NCI-H524 (cell line): ENCODE measurements at places on chromosomes 16 and 17.
A peak's percentile ranks its signal among the peaks of the same experiment; 100 is the strongest.

DNA sequence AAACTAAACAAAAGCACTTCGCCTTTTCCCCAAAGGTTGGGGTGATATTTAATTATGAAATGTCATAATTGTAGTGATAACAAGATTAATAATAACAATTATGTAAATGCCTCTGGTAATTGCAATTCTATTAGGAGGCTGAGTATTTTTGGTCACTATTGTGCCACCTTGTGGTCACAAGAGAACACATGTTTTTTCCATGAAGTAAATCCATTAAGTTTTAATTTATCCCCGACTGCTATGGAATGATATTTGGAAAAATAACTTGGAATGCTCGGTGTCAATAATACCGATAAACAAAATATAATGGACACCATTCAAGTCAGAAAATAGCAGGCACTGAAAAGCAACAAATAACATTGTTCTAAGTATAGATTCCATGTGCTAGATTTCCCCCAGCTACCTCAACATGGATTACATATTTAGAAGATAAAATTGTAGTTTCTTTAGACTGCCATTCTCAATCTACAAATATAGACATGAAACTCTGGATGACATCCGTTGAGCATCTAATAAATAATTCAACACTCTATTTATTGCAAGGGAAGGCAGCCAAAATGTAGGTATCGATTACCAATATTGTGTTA lies 25.0 kb upstream of the KCNJ2 start:
- peak; percentile 38 for DNase-seq

DNA sequence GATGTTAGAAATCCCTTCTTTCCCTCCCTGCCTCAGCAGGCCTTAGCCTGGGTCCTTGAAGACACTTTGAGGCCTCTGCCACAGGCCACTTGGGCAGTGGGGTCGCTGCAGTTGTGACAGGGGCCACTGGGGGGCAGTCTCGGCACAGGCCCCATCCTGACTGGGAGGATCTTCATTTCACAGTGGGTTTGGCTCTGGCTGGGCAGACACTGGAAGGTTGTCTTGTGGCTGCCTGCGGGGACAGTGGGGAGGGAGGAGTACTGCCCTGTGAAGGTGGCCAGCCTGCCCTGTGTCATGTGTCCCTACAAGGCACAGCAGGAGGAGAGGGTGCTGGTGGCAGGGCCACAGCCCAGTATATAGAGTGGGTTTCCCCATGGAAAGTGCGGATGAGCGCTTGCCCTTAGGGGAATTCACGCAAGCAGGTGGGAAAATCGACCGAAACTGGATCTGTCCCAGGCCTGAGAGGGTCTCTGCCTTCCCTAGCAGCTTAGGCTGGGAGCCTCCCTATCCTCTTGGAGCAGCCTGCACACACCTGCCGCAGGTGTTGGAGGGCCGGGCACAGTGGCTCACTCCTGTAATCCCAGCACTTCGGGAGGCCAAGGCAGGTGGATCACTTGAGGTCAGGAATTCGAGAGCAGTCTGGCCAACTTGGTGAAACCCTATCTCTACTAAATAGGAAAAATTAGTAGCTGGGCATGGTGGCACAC lies 28.8 kb downstream of the GINS2 start:
- peak; percentile 72 for DNase-seq

GRCh38 chr16:28069971-28070794 lies 6.7 kb upstream of the GSG1L start:
- no peak for DNase-seq

DNA sequence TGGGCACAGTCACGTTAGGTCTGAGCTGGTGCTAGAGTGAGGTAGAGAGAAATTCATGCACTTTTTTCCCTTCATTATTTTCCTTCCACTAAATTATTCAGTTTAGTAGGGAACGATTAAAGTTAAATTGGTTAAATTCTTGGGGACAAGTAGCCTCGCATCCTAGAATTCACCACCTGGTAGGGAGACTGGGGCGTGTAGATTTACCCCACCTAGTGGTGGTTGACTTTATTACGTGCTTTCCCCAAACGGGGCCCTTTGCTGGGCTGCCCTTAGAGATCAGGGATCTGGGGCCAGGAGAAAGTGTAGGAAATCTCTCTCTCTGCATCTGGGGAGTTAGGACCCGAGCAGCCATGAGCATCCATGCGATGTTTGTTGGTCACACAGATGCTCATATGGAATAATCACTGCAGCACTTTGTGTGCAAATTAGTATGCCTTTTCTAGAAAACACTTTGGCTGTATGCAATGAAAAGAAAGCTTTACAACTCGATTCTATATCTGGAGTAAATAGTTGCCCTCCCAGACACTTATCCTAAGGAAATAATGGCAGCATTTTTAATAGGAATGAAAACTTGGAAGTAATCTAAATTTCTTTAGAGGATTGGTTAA lies 107.0 kb downstream of the PLCG2 start:
- DNase-seq, result peak; percentile 55

GRCh38 chr16:5647051-5647450 lies 549.5 kb upstream of the EEF2KMT start:
- DNase-seq, result no peak

GRCh38 chr16:11175106-11175786 lies 80.8 kb downstream of the SOCS1 start:
- no peak for DNase-seq

GRCh38 chr17:50176559-50177357 lies 11.0 kb downstream of the SGCA start:
- no peak for DNase-seq

- no peak for DNase-seq
These were observed 25.6 kb downstream of the ABCC3 start for GRCh38 chr17:50660042-50660886.

DNA sequence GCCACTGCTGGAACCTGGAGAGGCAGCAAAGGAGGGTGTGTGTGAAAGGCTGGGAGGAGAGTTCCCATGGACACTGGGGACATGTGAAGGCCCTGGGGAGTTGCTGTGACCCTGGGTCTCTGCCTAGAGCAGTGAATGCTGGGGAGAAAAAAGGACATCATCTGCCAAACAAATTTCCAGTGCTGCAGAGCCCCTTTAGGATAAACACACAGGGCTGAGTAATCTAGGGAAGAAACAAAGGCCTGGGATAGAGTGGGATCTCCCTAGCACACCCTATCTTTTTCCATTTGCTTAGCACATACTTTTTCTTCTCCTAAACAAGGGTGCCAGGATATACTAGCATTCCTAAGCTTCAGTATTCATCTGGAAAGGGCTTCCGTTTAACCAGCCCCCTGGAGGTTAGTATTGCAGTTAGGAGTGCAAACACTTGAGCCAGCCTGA lies 3.3 kb upstream of the HIGD1B start:
- no peak for DNase-seq

DNA sequence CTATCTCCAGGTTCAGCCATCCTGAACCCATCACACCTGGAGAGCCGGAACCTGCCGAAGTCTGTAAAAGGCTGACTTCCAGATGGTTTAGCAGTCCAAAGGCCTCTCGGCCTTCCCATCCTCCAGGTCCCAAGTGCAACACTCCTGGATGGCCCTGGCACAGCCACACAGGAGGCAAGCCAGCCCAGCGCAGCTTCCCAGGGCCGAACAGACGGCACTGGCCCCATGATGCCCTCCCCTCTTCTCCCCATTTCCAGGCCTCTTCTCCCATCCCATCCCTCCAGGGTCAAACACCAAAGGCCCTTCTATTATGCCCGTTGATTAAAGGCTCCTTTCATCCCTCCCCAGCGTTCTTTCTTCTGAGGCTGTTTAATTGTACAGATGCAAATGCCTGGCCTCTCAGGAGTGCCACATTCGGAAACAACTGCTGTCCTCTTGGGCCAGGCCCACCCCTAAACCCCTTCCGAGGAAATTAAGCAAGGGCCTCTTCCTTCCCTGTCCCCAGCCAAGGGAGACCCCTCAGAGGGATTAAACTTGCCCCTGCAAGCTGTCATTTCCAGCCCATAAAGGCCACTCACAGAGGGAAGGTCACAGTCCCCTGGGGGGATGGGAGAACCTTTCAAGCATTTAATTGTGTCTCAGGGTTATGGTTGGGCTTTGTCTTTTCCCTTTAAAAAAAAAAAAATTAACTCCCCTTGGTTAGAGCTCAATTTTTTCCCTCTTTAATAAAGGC lies 30.8 kb downstream of the AXIN2 start:
- DNase-seq, result peak; percentile 33
